ENCODE measurements at places on chromosomes 7 and 10.

- DNase-seq, result no peak
Measured at GRCh38 chr7:40057292-40057691, 77.1 kb downstream of the MPLKIP start.

GRCh38 chr10:44056206-44056605 is 328.7 kb downstream of the CXCL12 start:
- DNase-seq, result no peak

DNA sequence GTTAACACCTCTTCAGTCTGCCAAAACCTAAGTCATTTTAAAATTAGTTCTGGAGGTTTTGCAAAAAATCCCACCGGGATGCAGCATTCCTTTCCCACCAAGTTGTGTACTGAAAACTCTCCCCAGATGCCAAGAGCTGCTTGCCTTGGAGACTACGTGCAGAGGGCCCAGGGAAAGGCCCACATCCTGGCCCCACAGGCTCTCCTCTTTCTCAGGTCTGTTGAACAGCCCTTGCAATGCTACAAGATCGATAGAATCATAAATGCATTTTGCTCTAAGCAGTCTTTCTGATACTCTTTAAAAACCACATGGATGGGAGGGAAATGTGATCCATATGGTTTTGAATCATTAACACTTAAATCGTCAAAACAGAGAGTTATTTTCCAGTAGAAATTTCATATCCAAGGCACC is 126.7 kb upstream of the ZMIZ1 start:
- DNase-seq, result no peak

- no peak for DNase-seq
Measured at GRCh38 chr10:99681553-99681952, 22.2 kb downstream of the ENTPD7 start.

DNA sequence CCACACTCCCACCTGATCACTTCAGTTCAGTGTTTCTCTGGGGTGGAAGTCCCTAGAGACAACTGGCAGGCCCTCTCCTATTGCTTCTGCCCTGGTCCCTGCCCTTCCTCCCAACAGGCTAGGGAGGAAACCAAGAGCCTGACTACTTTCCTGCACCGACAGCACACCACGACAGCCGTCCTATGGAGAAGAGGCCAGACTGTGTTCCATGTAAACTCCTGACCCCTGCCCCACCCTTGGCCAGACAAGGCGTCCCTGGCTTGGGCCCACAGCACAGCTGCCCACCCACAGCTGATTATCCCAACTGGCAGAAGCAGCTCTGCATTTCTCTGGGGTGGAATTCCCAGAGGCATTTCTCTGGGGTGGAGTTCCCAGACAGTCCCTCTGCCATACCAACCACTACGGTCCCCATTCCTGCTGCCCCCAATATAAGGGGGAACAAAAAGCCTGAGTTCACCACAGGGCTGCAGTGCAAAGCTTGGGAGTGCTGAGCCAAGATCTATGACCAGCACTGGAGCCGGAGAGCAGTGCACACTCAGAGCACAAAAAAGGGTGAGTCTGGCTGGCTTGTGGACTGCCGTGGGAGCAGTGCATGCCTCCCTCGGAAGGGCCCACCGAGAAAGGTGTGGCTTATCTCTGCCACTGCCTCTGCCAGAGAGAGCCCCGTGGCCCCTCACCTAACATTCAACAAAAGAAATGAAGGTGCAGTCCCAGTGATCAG is 193.4 kb downstream of the HPSE2 start:
- DNase-seq, result no peak

- DNase-seq, result no peak
Measured at GRCh38 chr7:91062713-91063112, 201.5 kb upstream of the FZD1 start.

DNA sequence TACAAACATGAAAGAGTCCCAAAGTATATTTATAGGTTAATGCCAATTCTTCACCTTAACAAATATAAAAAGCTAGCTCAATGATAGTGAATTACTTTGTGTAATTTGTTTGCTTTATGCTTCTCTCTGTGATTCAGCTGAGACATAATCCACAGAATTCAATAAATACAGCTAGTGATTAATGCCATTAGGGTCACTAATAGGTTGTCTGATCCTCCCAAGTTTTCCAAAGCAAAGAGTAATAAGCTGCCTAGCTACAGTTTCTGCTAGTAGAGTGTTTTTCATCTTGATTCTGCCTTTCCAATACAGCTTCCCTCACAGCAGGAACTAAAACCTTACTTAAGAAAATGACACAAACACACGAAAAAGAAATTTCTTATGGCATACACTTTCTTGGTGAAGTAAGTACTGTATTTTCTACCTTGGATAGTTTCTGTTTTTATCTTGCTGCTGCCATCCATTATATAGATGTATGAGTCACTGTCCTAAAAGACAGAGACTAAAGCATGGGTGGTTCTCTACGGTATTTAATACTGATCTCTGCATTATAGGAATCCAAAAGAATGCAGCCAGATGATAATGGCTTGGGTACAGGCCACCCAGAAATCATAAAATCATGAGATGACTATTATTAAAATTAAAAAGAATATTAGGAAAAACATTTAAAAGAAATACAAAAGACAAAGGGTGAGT is 170.0 kb downstream of the TPK1 start:
- DNase-seq, result no peak

- no peak for DNase-seq
Measured at GRCh38 chr10:101874252-101874651, 30.7 kb upstream of the KCNIP2 start.

DNA sequence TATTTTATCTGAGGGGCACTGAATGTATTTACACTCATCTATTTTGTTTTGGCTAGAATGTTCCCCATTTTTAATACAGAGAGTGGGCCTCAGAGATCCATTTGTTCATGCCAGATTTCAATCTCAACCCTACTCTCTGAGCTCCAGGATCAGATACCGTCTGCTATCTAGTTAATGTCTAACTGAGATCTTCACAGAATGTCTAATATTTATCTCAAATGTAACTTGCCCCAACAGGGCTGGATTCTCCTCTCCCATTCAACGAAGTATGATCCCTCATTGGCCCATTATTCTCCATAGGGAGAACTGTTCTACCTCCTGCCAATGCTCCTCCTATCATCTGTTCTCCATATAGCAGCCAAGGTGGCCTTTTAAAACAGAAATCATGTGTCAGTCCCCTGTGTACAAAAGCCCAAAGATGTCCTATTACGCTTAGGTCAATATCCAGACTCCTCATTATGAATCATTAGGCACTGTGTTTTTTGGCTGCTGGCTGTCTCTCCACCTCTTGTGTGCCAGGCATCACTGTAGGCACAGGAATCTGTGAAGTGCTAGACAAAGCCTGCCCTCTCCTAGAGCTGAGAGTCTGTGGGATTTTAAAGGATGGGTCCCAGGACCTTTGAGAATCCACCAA is 169.3 kb upstream of the AGK start:
- DNase-seq, result no peak

DNA sequence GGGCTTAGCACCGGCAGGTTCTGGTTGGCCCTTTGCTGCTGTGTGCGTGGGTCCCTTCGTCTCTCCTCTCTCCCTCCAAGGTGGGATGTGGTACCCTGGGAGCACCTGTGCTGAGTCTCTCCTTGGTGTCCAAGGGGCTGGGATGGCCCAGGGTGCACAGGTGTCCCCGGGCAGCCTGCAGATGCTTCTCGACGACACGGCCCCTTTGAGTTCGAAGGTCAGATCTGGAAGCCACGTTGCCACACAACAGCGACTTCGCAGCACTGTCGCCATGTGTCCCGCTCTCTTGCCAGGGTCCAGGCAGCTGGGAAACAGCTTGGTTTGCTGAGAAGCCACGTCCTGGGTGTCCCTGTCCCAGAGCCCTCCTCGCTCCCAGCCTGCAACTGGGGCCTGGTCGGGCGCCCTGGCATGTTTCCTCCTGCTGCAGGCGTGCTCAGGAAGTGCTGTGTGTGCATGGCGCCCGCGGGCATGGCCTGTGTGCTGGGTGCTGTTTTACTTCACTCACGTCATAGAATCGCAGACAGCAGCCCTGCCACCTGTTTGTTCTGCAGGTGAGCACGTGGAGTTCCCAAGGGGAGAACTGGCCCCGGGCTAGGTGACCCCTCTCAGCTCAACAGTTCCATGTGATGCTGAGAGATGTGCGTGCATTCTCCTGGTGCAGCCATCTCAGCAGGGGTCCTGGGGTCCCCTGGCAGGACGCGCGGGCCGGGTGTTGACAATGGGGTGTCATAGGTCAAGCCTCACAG is 70.9 kb downstream of the DNAJB6 start:
- DNase-seq, result no peak

DNA sequence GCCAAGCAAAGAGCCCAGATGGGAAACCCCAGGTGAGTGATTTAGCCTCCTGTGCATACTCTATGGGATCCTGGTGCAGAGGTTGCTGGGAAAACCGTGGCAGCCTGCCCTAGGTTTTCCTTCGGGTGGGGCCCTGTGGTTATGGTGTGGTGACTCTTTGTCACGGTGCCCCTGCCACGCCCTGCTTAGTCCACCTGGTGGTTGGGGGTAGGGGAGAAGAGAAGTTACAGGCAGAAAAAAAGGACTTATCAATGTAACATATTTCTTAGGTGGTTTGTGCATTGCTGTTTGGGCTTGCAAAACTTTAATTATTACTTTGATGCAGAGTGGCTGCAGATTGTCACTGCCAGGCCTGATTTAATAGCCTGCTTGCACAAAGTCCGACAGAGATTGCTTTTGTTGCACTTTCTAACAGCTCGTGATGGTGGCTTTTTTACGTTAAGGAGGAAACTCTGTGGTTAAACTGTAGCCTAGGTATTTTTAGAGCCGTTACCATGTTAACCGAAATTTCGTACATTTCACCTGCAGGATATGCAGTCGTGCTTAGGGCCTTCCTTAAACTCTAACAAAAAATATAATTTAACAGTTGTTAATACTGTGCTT is 197.4 kb downstream of the RNLS start:
- DNase-seq, result peak; percentile 86

- no peak for DNase-seq
Measured at GRCh38 chr7:149036676-149037075, 8.4 kb upstream of the PDIA4 start.

DNA sequence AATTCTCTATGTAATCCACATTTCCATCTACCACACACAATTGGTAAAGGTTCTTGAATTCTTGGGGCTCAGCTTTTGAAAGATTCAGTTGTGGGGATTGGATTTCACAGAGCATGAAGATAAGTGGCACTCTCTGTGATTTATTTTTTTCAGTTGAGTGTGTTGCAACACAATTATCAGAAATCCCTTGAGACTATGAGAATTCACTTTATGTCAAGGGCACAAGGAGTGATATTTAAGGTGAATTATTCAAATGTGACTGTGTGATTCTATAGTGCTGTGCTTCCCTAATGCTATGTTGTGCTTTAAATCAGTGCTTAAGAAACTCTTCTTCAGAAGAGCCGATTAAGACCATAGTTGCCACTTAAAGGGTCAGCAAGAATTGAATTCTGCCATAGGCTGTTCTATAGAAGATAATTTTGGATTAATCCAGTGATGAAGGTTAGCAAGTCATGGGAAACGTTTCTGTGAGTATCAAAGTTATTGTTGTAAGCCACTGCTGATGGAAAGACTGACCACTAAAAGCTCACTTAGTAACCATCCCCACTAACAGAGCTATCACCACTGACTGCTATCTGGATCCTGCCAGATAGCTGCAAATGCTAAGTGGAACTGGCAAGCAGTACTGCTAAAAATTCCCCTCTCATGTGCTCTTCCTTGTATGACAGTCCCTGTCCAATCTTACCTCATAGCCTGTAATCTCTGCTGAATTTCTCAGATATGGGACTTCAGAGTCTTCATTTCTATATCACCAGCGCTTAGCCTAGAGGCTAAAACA is 134.0 kb upstream of the SEMA3D start:
- no peak for DNase-seq

- no peak for DNase-seq
Measured at GRCh38 chr7:105473163-105473562, 48.9 kb downstream of the PUS7 start.

DNA sequence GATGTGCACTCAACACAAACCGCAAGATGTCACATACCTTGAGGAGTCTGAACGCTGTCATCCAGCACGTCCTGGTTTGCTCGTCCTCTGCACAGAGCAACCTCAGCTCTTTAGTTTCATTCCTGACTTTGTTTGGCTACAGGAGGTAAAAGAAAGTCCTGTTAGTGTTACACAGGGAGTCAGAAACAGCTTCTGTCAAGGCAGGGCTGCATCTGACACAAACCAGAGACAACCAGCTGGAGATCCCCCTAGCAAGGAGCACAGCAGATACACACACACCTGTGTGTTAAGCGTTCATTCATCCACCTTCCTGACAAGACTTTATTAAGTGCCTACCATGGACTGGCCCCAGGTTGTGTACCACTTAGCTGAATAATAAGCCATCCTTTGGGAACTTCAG is 47.5 kb upstream of the DDC start:
- DNase-seq, result no peak

DNA sequence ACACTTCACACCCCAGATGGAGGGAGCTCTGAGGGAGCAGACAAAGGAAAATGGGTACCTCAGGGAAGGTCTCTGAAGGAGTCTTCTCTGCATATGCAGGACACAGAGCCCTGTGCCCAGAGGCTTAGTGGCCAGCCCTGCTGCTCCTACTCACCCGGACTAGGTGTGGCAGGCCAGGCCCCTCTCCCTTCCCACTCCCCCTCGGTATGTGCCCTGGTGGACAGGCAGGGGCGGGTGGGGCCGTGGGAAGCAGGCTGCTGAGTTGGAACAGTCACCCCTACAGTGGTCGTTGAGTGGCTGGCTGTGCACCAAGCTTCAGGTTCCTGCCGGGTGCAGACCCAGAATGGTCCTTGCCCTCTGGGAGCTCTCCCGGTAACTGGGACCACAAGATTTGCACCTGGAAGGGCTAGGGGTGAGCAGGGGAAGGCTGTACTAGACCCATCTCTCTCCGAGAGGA is 68.6 kb downstream of the ZMIZ1 start:
- no peak for DNase-seq

- DNase-seq, result no peak
Measured at GRCh38 chr7:137873979-137874777, 27.4 kb upstream of the DGKI start.

GRCh38 chr7:81491573-81491972 is 278.3 kb downstream of the HGF start:
- DNase-seq, result no peak

DNA sequence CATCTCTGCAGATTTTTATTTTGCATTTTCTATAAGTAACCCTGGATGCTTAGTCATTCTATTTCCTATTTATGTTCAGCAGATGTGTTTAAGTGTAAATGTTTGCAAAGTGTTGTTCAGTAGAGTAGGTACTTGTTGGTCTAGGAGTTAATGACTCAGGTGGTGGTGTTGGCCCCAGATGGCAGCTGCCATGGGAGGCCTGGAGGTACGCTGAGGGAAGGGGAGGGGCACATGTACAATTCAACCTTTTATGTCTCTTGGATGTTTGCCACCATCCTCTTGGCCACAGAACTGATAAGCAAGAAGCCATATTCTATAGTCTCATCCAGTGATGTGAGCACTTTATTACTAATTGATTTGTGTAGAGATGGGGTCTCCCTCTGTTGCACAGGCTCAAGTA is 68.1 kb upstream of the SLC39A12 start:
- DNase-seq, result no peak

- DNase-seq, result no peak
Measured at GRCh38 chr10:119736220-119736619, 10.4 kb downstream of the INPP5F start.
